Stimulated activated CD4-positive, alpha-beta T cell treated with anti-CD3 and anti-CD28 coated beads, TNF-alpha, amount 100 ng/mL, for 1 hour (primary cell): ENCODE measurements at places on chromosomes 12 and 14.

DNA sequence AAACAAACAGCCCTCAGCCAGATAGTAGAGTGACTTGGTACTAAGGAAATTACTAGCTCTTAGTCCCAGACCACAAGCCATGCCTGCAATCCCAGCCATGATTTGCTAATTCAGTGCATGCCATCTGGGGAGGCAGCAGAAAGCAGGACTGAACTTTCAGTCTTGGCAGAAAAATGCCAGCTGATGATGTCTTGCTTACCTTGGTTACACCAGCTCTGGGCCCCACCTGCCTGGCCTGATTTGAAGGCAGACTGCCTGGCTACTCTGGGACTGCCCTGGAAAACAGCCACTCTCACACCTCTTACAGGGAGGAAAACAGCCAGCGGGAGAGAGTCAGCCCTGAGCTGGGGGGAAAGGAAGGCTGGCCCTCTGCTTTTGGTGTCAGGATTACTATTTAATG lies 4.6 kb upstream of the UNC119B start:
- no peak for DNase-seq

DNA sequence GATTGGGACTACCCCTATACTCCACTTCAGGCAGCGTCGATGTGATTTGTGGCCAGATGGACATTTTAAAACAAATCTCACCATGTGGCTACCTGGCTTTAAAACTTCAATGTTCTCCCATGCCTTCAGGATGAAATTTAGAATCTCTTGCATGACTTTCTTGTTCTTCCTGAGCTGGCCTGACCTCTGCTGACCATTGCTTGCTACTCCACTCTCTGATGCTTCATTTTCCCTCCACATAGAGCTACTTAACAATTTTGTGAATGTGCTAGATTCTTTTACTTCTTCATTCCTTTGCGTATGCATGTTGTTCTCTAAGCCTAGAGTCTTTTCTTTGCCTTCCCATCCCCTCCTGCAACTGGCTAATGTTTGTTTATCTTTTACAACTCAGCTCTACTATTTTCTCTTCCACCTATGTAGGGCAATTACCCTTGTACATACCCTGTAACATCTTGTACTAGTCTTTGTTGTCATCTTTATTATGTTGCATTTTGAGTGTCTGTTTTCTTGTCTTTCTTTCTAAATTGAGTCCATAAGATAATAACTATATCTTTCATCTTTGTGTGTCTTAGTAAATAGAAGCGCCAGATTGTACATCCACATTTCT lies 41.2 kb downstream of the YLPM1 start:
- DNase-seq = no peak

GRCh38 chr12:98721204-98721702 lies 76.2 kb downstream of the APAF1 start:
- DNase-seq = no peak

DNA sequence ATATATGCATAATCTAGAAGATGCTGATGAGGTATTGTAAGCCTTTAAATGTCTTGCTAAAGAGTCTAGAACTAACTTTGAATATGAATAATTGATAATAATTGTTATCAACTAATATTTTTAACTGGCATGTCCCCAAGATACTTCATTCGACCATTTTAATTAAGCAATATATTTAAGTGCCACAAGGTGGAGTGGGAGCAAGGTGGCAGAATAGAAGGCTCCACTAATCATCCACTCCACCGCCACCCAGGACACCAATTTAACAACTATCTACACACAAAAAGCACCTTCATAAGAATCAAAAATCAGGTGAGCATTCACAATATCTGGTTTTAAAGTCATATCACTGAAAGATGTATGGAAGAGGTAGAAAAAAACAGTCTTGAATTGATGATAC lies 409.6 kb downstream of the SEC23A start:
- DNase-seq = no peak

- no peak for DNase-seq
These were observed 244.4 kb downstream of the GALC start for GRCh38 chr14:87748558-87748957.

GRCh38 chr12:51897181-51897580 lies 9.3 kb downstream of the ANKRD33 start:
- no peak for DNase-seq

DNA sequence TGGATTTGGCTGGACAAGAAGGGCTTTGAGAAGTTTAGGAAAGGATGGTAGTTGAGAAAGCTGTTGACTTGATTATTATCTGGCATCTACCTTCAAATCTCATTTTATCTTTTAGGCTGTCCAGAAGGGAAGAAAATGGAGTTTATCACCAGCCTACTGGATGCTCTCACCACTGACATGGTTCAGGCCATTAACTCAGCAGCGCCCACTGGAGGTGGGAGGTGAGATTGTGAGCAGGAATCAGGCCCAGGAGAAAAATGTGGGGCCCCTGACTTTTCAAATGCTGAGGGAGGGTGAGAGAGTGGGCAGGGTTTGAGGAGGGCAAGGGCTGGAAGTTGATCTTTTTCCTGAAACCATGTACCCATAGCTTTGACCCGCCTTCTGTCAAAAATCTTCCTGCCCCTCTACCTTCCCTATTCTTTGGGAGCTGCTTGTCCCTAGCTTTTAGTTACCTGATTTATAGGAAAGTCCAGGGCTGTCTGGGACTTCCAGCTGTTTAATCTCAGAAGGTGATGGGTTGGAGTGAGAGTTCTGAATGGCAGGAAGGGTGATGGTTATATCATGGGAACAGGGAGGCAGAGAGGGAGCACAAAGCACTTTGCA lies 134.2 kb downstream of the SMOC1 start:
- DNase-seq = peak; percentile 10

DNA sequence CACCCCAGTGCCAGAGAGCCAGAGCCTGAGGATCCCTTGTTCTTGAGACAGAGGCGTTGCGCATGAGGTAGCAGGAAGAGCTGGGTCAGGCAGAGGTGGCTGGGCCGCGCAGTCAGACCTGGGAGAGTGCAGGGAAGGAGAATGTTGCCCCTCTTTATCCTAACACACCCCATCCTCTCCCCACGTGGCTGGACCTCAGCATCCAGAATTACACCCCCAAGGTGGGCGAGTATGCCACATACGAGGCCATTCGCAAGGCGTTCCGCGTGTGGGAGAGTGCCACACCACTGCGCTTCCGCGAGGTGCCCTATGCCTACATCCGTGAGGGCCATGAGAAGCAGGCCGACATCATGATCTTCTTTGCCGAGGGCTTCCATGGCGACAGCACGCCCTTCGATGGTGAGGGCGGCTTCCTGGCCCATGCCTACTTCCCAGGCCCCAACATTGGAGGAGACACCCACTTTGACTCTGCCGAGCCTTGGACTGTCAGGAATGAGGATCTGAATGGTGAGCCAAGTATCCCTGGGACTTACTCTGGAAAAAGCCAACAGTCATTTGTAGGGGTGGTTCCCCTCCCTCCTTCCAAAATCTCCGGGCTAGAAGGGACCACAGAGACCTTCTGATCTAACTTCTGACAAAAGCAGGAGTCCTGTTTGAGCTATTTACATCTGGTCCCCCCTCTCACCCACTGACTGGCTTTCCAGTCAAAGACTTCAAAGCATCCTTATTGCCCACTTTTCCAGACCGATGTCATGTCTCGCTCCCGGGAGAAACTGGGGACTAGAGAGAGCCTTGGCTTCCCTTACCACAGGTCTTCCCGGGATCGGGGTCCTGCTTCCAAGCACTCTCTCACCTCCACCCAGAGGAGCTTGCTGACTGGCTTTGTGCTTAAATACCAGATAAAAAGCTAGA lies 6.1 kb downstream of the MMP14 start:
- DNase-seq = no peak

GRCh38 chr12:14284184-14284722 lies 81.2 kb upstream of the ATF7IP start:
- DNase-seq = no peak

DNA sequence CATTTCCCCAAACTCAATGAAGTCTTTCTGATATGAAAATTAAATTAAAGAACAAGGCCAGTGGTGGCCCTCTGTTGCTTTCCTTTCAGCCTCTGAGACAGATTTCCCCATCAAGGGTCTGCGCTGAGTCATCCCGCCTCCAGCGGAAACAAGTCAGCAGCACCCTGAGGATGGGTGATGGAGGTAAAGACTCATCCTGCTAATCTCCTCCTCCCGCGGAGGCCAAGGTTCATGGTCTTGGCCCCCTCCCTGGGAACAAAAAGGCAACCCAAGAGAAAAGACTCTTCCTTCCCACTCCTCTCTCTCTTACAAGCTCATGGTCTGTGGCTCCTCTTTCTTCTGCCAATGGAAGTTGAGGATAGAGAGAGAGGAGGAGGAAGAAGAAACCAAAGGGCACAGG lies 9.0 kb upstream of the NUMB start:
- no peak for DNase-seq

GRCh38 chr12:71858848-71859247 lies 19.3 kb downstream of the TBC1D15 start:
- no peak for DNase-seq

- DNase-seq = no peak
These were observed 101.9 kb upstream of the OVCH1 start for GRCh38 chr12:29599381-29599780.

DNA sequence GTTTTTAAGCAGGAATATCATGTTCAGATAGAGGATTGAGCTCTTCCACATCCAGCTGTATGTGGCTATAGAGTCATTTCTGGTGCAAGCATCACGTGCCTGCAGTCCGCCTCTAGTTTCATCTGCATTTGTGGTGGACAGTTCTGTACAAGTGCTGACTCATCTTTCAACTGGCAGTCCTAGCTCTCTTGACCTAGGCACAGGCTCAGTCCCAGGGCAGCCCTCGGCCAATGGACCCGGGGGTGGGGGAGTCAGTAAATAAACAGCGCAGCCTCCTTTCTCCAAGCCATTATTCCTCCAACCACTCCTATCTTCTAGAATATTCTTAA lies 41.8 kb upstream of the FRMD6 start:
- no peak for DNase-seq

DNA sequence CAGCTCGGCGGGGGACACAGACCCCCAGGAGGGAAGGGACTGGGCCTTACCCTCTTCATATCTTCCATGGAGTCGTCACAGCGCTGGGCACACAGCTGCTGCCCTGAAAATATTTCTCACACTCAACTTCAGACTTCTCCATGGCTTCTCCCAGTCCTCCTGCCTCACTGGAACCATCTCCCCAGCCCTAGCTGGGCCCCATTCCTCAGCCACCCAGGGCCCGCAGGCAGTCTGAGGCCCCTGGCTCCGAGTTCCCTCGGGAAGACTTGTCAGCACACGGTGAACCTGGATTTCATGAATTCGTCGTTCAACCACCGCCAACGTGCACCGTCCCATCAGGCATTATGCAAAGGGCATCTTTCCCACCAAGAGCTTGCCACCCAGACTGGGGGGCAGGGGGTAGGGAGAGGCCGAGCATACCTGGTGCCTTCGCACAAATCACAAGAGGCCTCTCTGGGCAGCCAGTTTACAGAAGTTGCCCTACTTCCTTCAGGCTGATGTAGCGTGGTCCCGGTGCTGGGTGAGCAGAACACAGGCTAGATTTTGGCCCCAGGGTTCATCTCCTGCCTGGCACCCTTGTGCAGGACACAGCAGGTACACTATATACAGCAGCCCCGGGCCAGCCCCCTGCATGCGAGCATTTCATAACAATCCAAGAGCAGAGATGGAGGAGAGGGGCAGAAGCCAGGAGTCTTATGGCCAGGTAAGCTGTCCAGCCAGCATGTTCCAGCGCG lies 44.2 kb downstream of the LTBP2 start:
- no peak for DNase-seq

DNA sequence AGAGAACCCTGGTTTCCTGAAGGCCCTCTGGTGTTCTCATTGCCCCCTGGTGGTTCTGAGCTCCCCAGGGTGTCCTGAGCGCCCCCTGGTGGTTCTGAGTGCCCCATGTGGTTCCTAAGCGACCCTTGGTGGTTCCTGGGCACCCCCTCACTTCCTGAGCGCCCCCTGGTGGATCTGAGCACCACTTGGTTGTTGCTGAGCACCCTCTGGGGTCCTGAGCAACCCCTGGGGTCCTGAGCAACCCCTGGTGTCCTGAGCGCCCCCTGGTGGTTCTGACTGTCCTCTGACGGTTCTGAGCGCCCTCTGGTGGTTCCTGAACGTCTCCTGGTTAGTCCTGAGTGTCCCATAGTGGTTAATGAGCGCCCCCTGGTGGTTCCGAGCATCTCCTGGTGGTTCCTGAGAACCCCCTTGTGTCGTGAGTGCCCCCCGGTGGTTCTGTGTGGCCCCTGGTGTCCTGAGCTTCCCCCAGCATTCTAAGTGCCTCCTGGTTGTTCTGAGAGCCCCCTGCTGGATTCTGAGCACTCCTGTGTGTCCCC lies 568.3 kb downstream of the TMEM121 start:
- DNase-seq = no peak

DNA sequence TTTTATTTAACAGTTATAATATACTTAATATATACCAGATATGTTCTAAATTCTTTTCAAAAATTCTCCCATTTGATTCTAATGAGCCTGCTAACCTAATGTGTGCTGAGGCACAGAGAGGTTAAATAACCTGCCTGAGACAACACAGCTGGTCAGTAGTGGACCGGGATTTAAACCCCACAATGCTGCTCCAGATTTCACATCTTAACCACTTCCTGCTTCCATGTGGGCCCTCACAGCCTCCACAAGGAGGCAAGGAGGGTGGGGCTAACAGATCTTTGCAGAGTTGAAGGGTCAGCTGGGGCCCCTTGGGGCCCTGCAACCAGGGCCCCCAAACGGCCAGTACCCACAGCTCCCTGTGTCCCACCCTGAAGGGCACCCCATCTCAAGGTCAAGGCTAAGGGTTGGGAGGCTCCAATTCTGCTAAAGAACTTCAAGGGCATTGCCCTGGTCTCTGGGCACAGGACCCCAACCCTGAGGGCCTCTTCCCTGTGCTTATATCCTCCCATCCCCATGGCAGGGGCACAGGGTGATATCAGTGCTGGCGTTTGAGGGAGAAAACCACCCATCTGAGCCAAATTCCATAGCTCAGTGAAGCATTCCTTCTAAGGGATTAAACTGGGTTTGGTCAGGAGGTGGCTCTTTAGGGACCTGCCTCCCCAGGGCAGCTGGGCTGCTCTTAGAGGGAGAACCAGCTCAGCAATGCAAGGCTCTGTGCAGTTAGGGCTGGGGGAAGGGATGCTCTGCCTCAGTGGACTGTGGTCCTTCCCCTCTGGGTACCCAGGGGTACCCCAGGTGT lies 2.2 kb downstream of the KRT80 start:
- DNase-seq = no peak

DNA sequence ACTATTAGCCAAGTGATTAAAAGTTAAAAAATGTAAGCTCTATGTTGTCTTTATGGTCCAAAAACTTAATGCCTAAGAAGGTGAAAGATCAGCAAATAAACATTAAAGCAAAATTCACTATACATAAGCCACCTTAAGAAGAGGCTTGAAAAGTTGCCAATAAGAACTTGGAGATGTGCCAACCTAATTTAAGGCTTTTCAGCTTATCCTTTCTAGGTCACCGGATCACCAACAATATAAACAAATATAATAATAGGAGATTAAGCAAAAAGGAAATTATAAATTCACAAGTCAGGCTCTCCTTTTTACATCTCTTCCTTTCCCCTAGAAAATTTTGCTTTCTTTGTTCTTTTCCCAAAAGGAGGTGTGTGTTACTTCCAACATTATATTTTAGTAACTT lies 30.9 kb downstream of the SLC2A3 start:
- no peak for DNase-seq

- DNase-seq = no peak
These were observed 44.6 kb downstream of the DCAF5 start for GRCh38 chr14:69108358-69108757.

- DNase-seq = no peak
These were observed 783.8 kb downstream of the VRK1 start for GRCh38 chr14:97581016-97581415.

GRCh38 chr14:75264036-75264435 lies 14.6 kb upstream of the FOS start:
- DNase-seq = no peak
